ENCODE measurements at places on chromosomes 7 and 10. TPM values are rescaled to one million over a fixed set of nuclear protein-coding genes. Genes with fewer than 3 reads are reported as not detected.

Gene FBXL13
- 0.30 TPM for total RNA-seq

Gene EPO
- total RNA-seq, result not detected

Gene NOBOX
- not detected for total RNA-seq

Gene KRIT1
- 30.2 TPM for total RNA-seq

Gene SRRM3
- 12.6 TPM for total RNA-seq

Gene GPR26
- total RNA-seq, result not detected

Gene MACC1
- not detected for total RNA-seq

Gene SEC31B
- total RNA-seq, result 2.5 TPM

Gene SFR1
- total RNA-seq, result 13.4 TPM

Gene ELN
- 0.09 TPM for total RNA-seq

Gene SYNPO2L
- not detected for total RNA-seq

Gene TET1
- 0.90 TPM for total RNA-seq

Gene MSMB
- total RNA-seq, result 0.42 TPM

Gene PLXNA4
- total RNA-seq, result 0.41 TPM

Gene ASZ1
- not detected for total RNA-seq

Gene INSYN2A
- 1.5 TPM for total RNA-seq

Gene NKX2-3
- not detected for total RNA-seq

Gene CACNB2
- total RNA-seq, result not detected

Gene WASHC2C
- total RNA-seq, result 19.8 TPM

Gene CNTNAP2
- 0.10 TPM for total RNA-seq

Gene FOXI2
- total RNA-seq, result not detected

Data from A549 treated with Hydrocortisone at 1 μM for 4 hours (cell line).